ENCODE measurements at places on chromosomes 6 and 20.
A peak's percentile ranks its signal among the peaks of the same experiment; 100 is the strongest.

DNA sequence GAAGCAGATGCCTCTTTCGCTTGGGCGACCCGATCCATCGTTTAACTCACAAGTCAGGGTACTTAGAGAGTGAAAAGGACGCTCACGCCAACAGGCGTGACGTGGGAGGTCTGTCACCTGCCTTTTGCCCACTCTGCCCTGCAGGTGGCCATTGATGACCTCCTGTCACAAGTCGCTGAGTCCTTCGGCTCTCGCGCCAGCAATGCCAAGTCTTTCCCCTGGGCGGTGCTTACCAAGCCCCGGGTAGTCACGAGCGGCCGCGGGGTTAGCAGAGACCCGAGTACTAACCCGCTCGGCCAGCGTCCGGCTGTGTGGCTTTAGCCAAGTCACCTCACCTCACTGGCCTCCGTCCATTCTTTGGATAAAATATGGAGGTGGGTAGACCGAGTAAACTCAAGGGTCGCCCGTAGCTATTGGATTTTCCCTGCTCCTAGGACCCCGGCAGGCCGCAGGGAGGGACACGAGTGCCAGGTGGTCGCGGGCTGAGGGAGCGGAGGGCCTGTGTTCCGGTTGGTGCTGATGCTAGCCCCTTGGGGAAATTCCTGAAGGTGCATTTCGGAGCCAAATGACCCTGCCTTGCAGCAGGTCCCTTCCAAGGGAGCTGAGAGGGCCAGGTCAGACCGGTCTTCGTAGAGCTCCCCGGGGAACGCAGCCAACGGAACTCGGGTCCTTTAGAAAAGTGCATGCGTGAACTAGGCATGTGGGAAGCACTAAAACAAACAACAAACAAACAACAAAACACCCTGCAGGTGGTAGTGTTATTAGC lies 668 bp downstream of the PKIB start:
- DNase-seq: peak; percentile 87

- DNase-seq: peak; percentile 86
Observed at GRCh38 chr20:1423625-1424106, 30.8 kb upstream of the FKBP1A start.

DNA sequence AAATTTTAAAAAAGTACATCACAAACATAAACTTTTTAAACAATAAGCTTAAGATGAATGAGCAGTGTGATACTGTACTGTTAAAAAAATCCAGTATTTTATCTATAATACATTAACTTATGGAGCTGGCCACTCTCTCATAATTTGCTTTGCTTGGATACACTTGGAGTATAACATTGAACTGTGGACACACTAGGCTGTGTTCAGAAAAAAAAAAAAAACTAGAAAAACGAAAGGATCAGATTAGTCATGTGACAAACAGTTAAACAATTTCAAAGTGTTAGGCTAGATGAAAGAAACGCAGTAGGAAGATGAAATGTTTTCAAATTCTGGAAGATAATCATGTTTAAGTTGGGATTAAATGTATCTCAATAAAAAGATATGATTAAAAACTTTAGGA lies 220.0 kb downstream of the GRIK2 start:
- DNase-seq: no peak

- DNase-seq: no peak
Observed at GRCh38 chr6:160971171-160971570, 20.4 kb upstream of the MAP3K4 start.

DNA sequence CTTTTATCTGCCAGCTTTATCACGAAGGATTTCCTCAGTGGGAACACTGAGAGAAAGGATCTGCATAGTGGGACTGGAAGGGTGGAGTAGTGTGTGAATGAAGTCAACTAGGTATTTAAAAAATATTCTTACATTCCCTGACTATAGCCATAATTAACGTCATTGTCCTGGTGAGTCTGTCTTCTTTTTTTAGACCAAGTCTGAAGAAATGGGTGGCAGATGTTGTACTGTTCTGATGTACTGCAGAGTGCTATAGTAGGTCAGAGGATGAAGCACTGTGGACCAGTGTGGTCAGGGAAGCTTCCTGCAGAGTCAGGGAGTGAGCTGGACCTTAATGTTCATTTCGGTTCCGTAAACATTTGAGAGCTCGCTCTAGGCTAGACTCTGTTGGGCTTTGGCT lies 11.9 kb downstream of the TULP4 start:
- no peak for DNase-seq

GRCh38 chr6:80186082-80186481 lies 79.6 kb downstream of the BCKDHB start:
- DNase-seq: no peak

DNA sequence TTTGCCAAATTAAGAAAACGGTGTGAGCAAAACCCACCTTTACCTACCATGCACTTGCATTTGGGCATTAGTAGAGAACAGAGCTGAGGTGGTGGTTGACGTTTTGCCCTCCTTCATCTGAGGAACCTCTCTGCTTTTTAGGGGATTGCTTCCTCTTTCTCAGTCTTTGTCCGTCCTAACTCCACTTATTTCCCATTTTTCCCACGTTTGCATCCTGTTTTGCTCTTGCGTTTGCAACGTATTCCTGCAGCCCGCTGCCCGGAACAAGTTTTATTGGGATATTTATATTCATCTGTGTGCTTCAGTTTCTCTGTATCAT lies 374 bp upstream of the SERINC1 start:
- DNase-seq: no peak

DNA sequence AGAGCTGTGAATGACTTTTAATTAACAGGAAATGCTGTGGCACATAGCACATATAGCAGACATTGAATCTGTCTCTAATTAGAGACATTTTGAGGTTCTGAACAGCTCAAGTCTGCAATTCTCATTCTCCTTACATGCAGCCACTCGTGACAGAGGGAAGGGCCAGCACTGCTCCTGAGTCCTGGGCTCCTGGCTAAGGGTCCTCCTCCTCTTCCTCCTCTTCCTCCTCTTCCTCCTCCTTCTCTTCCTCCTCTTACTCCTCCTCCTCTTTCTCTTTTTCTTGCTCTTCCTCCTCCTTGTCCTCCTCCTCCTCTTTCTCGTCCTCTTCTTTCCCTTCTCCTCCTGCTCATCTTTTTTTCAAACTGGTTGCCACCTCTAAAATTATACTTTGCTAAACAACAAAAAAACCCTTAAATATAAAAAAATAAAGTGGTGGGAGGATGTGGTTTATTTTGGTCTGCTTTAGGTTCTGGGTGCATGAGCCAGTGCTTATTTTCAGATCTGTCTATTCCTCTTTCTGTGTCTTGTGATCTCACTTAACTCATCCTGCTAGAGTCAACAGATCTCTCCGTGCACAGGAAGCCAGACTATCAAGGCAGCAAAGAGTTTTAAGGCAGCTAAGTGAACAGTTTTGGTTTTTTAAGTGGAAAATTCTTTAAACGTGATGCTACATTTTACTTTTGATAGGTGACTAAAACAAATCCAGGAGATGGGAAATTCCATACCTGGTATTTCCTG lies 159.3 kb downstream of the CD83 start:
- no peak for DNase-seq

GRCh38 chr20:41784209-41784958 lies 166.2 kb upstream of the CHD6 start:
- DNase-seq: no peak

GRCh38 chr20:63062188-63063140 lies 55.7 kb upstream of the BHLHE23 start:
- DNase-seq: no peak

GRCh38 chr6:153563001-153563400 lies 431.9 kb upstream of the RGS17 start:
- no peak for DNase-seq

- no peak for DNase-seq
Observed at GRCh38 chr6:134534708-134535149, 216.8 kb upstream of the SGK1 start.

DNA sequence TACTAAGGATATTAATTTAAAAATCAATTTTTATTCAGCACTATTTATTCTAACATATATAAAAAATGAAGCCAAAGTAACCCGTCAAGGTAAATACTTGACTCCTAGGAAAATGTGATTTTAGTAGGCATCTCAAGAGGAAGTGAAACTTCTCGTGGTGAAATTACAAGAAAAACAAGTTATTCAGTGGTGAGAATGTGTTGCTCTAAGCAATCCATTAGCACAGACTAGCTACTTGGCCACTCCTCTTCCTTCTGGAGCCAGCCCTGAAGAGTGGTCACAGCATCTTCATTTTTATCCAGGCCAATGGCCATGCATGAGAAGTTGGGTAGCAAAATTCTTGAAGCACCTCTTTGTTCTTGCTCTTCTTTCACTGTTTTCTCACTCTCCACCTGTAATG lies 40.4 kb upstream of the GFRAL start:
- DNase-seq: no peak

GRCh38 chr20:46671866-46672542 lies 17.2 kb downstream of the TP53RK start:
- no peak for DNase-seq

- DNase-seq: no peak
Observed at GRCh38 chr6:3195695-3196497, 31.6 kb downstream of the TUBB2B start.

GRCh38 chr6:131807644-131808459 lies at the start of gene ENPP1:
TSS of gene ENPP1 (plus strand) at chr6:131808020. CDS start at chr6:131808036, 16 bp downstream.
- DNase-seq: peak; percentile 76

DNA sequence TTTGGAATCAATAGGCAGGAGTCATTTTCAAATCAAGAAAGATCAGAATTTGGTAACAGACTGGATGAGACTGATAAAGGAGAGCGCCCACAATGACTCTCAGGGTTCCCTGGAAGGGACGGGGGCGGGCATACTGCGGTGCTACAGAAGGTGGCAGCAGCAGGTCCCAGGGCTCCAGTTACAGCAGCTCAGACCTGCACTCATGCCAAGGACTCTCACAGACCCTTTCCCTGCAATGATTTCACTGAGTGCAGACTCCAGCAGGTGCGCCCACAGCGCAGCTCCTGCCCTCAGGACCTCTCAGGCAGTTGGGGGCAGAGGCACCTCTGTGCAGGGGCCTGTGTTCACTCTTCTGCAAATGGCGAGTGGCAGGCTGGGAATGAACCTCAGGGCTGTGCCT lies 359.8 kb downstream of the ZFAND3 start:
- DNase-seq: no peak

- DNase-seq: no peak
Observed at GRCh38 chr6:136775548-136775947, 16.7 kb downstream of the MAP3K5 start.

DNA sequence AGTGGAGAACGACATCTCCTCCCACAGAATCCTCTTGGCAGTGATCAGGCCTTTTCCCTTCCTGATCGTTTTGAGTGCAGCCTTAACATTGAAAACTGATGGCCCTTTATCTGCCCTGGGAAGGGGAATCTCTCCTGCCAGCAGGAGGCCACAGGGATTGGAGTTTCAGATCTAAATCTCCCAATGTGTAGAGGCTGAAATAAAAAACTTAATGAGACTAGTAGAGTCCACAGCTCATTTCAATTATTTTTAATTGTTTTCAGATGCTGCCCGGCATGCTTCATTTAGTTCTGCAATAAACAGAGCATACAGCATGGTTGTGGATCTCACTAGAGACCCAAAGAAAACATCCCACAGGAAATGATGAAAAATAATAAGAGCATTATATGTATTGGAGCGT lies 662.2 kb upstream of the HS3ST5 start:
- no peak for DNase-seq

GRCh38 chr6:149457316-149457884 lies 27.4 kb downstream of the ZC3H12D start:
- DNase-seq: no peak

- DNase-seq: no peak
Observed at GRCh38 chr6:125503181-125503580, 201.4 kb upstream of the HDDC2 start.

DNA sequence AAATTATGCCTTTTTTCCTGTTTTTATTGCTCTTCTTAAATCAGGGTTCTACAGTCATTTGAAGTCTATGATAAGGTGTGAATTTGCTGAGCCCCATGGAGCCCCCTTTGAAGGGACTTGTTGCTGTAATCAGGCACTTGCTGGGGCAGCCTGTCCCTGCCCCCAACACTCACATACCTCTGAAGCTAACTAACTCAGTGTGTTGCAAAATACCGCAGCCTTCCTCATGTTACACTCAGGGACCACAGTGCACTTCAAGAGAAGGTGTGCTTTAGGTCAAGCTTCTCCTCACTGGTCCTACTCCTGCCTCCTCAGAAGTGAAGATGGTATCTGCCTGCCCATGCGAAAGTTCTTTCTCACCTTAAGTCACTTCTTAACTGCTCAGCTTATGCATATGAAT lies 66.1 kb upstream of the GLP1R start:
- DNase-seq: no peak

DNA sequence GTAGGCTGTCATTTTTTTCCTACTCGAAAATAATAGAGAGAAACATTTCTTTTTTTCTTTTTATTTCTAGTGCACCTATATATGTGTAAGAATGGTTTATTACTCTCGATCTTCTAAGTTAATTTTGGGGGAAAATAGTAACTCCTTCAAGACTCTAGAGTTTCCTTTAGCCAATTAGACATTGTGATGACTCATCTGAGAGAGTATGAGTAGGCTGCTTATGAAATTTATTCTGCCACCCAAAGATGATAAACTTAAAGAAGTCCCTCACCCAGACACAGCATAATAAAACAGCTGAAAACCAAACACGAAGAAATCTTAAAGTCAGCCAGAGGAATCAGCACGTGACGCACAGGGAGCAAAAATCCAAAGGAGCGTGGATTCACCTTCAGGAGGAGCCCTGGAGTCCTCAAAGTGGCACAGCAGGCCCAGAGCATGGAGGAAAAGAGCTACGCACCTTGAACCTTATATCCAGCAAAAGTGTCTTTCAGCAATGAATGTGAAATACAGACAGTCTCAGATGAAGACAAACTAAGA lies 81.9 kb downstream of the ERMARD start:
- DNase-seq: no peak

GRCh38 chr20:57131601-57132391 lies 134.6 kb downstream of the BMP7 start:
- DNase-seq: no peak

GRCh38 chr6:109347779-109348178 lies 34.5 kb downstream of the CD164 start:
- no peak for DNase-seq

- DNase-seq: peak; percentile 92
Observed at GRCh38 chr20:45971675-45972499, at the start of gene ZNF335. TSS of gene ZNF335 (minus strand) at chr20:45972203. CDS start at chr20:45971410, 793 bp downstream.

DNA sequence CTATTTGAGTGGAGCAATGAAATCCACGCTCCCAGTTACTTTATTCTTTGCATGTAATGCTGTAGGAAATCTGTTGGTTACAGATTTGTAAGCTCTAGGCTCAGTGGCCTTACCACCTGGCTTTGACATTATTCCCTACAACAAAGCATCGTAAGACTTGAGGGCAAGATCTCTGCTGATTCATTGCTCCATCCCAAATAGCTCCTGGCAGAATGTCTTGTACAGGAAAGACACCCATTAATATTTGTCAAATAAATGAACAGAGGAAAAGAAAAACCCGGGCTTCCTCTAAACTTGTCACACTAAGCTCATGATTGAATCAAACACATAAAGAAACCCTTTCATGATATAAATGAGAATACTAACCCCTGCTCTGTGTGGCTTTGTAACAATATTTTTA lies 357.5 kb upstream of the RNF217 start:
- DNase-seq: no peak

GRCh38 chr6:155861821-155862220 lies 406.2 kb upstream of the NOX3 start:
- DNase-seq: no peak

GRCh38 chr6:104713982-104714381 lies 145.7 kb downstream of the HACE1 start:
- no peak for DNase-seq
